Activated T-helper 1 cell treated with Interleukin-2 at 50 U/mL for 16 hours (primary cell): ENCODE measurements at places on chromosomes 13 and 19.

DNA sequence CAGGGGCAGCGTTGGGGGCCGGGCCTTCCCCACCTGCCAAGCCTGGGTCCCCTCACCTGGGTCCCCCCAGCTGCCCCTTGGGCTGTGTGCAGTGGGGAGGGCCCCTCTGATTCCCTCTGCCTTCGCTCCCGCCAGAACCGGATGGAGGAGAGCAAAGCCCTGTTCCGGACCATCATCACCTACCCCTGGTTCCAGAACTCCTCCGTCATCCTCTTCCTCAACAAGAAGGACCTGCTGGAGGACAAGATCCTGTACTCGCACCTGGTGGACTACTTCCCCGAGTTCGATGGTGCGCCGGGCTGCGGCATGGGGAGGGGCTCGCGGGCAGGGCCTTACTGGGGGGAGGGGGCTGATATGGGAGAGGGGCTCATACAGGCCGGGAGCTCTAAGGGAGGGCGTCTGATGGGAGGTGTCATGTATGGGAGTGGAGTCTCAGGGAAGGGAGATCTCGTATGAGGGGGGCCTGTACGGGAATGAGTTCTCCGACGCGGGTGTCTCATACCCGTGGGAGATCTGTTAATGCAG, 16.7 kb upstream of the GNA15 start:
- DNase-seq: no peak

DNA sequence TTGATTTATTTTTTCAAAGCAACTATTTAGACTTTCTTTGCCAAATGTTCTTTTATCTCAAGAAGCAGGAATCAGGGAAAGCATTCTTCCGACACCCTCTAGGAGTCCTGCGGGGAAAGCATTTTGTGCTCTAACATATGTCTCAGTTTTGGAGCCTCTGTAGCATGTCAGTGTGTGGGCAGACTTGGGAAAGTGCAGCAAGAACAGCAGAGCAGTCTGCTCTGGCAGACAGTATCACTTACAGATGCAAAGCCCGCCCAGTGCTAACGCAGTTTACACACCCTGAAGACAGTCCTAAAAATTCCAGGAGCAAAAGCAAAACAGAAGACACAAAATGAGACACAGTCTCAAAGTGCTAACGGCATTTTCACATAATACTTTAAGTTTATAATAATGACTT, 393.5 kb downstream of the KLF12 start:
- no peak for DNase-seq

DNA sequence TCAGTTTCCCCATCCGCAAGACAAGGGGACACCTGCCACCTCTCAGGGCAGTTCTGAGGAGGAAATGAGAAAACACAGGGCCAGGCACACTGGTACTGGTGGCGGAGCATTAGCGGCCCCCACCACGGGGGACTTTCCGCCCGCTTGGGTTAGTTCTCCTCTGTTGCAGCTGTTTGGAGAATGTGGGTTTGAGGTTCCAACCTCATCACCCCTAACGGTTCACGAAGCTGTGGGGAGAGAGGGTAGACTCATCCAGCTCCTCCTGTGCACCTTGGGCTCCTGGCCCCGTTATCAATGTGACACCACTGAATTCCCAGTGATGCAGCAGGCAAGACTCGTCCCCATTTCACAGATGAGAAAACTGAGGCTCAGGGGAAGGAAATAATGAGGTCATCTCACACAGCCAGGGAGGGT, 10.3 kb downstream of the PTPRS start:
- DNase-seq: no peak

DNA sequence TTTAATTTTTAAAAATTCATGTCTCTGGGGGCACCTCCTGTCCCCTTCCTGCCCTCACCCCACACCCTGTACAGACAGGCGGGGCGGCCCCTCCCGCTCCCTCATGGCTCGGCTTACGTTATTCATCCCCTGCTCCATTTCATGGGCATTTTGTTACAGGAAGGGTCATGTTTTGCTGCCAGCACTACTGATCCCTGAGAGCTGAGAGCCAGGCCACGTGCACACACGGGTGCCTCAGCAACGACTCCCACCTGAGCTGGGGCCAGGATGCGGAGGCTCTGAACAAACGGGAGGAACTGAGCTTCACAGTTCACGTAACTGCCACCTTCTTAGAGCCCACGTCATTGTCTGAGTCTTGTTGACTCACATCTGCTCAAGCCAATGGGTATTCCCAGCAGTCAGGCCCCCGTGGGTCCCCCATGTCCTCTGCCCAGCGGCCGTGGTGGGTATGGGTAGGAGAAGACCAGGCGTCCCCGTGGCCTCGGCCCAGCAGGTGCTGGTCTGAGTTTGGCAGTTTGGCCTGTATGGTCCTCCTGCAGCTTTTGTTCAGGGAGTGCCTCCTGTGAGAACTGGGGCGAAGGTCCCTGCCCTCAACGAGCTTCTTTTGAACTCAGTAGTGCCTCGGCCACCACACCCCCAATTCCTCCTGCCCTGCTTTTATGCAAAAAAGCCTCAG, 16.4 kb upstream of the TMEM255B start:
- DNase-seq: no peak

- no peak for DNase-seq
These were observed 25.0 kb upstream of the C1QTNF9B start for GRCh38 chr13:23922005-23922932.

GRCh38 chr13:20128459-20128931, 32.4 kb downstream of the GJA3 start:
- DNase-seq: no peak

GRCh38 chr19:55246462-55247451, 12.1 kb downstream of the PPP6R1 start:
- DNase-seq: no peak

DNA sequence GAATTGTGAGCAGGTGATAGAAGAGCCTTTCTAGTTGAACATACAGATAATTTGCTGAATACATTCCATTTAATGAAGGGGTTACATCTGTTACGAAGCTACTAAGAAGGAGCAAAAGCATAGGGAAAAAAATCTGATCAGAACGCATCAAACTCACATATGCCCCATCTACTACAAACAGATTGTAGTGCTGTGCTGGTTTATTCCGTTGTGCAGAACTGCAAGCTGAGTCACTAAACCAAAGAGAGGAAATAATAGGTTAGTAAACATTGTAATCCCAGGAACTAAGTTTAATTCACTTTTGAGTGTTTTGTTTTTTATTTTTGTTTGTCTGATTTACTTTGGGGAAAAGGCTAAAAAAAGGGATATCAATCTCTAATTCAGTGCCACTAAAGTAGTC, 136.3 kb downstream of the CDK8 start:
- no peak for DNase-seq

- DNase-seq: no peak
These were observed 9.6 kb upstream of the LATS2 start for GRCh38 chr13:21071015-21071414.

DNA sequence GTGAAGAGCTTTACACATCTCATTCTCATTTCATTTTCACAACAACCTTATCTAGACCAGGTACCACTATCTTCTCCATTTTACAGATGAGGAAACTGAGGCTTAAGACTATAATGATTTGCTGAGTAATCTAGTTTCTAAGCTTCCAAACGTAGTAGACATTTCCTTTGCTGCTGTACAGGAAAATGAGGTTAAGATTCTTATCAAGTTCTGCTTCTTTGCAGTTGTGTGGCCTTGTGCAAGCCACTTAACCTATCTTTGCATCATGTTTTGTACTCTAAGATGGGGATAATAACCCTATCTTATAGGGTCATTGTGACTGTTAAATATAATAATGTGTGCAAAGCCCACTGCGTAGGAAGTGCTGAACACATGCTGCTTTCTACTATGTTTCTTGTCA, 307.9 kb downstream of the HS6ST3 start:
- DNase-seq: no peak

- DNase-seq: no peak
These were observed 146.5 kb upstream of the SOX21 start for GRCh38 chr13:94858856-94859255.

GRCh38 chr19:52227196-52227940, 37.5 kb downstream of the PPP2R1A start:
- DNase-seq: no peak

- no peak for DNase-seq
These were observed 23.2 kb upstream of the CRTC1 start for GRCh38 chr19:18660051-18660910.

DNA sequence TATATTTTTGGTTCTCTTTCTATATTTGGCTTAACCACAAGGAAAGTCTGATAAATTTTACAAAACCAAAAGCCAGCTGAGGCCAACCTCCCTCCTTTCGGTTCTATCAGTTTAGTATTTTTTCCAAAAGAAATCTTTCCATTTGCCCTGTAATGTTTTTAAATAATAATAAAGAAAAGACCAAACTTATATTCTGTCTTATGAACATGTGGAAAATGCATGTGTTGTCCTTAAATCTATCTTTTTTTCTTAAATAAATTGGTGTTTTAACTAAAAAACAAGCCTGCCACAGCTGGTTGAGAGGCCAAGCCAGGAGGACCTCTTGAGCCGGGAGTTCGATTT, 113.6 kb downstream of the SACS start:
- DNase-seq: no peak

GRCh38 chr13:46386392-46387063, 524 bp downstream of the RUBCNL start:
- no peak for DNase-seq

GRCh38 chr13:31930490-31930889, 101.1 kb upstream of the FRY start:
- no peak for DNase-seq

- no peak for DNase-seq
These were observed 18.6 kb downstream of the DOCK9 start for GRCh38 chr13:98959291-98959690.

- no peak for DNase-seq
These were observed 806 bp upstream of the ZNF837 start for GRCh38 chr19:58381460-58382212.

- DNase-seq: no peak
These were observed 1.3 kb downstream of the TMTC4 start for GRCh38 chr13:100673376-100673712.
